ENCODE measurements at places on chromosomes 2 and 18.

- no peak for DNase-seq
Observed at GRCh38 chr18:13868501-13869271, 44.7 kb downstream of the MC5R start.

DNA sequence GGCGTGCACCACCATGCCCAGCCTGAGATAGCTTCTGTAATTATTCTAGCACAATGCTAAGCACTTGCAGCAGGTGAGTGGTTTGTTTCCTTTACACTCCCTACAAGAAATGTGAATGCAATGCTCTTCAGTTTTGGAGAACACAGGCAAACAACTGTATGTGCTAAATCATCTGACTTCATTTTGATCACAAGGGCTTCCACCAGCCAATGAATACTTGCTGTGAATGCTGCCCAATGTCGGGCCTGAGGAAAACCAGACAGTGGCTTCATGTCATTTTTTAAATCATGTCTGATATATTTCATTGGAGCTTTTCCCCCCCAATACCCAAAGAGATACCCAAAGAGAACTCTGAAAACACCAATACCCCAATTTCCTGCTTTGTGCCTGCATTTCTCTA is 155.6 kb upstream of the XPO1 start:
- no peak for DNase-seq

- DNase-seq, result no peak
Observed at GRCh38 chr18:54948350-54948837, 10.9 kb downstream of the CCDC68 start.

DNA sequence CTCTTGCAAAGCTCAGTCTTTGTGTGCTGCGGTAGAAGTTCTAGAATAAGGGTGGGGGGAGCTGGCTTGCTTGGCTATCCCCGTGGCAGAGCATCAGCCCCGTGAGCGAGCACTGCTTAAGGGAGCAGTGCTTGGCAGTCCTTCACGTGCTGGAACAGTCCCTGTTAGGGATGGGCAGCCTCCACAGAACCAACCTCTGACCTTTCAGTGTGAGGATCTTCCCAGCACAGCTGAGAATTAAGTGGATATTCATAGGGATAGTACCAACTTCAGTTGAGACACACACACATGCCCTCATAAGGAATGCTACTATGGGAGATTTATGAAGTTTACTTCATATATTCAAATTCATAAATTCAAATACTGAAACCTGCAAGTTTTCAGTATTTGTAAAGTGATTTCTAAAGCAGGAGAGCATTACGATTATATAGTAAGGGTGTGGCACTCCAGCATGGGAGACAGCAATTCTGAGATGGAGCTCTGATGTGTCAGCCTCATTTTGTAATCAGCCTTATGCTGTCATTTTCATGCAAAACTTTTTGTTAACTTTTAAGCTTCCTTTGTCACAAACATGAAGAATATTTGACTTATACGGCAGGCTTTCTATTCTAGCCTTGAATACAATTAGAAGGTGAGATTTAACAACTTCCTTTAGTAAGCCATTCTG is 39.5 kb downstream of the ATP9B start:
- DNase-seq, result no peak

- no peak for DNase-seq
Observed at GRCh38 chr2:181886192-181886591, 5.3 kb upstream of the ITPRID2 start.

DNA sequence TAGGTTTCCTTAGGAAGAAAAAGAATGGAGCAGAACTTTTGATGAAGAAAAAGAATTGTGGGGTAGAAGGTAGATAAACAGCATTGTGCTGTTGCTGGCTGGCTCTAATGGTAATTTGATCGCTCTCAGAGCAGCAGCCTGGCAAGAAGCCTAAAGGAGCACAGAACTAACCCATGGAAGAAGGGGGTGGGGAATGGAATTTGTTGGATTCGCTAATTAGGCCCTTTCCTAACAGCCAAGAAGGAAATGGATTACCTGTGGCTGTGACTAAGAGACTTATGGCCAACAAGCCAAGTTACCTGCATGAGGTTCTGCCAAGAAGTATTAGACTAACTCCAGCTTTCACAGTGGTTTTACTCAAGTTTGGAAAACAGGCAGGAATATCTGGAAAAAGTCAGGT is 210.6 kb downstream of the IKZF2 start:
- DNase-seq, result no peak

DNA sequence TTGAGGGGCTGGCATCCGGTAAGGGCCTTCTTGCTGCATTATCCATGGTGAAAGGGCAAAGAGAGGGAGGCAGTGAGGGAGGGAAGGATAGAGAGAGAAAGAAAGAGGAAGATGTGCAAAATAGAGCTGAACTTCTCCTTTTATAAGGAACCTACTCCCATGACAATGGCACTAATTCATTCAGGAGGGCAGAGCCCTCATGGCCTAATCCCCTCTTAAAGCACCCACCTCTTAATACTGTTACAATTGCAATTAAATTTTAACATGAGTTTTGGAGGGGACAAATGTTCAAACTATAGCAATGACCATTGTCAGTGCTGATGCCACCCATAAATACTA is 60.2 kb downstream of the CXCR4 start:
- DNase-seq, result no peak

- DNase-seq, result no peak
Observed at GRCh38 chr2:195663007-195663406, 6.0 kb downstream of the SLC39A10 start.

DNA sequence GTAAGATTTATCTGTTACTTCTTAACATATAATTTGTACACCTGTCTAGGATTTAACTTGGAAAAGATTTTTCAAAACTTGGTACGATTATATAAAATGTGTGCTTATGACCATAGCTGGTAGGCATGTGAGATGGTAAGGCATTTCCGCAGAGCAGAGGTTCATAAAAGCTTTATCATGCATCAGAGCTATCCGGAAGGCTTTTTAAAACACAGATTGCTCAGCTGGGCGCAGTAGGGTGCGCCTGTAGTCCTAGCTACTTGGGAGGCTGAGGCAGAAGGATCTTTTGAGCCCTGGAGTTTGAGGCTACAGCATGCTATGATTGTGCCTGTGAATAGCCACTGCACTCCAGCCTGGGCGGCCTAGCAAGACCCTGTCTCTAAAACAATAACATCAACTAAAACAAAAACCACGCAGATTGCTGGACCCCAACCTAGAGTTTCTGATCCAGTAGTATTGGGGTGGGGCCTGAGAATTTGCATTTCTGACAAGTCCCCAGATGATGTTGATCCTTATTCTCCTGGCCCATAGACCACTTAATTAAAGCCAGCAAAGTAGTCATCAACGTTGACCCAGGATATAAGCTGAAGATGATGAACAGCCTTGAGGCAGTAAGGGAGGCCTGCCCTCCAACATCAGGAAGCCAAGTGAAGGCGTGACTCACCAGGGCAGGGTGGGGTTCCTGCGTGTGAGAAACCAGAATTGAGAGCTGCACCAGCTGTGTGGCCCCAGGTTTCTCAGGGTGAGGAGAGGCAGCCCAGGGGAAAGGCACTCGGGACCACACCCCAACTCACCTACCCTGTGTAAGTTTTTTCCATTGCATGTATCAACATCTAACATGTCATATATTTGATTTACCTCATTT is 21.6 kb upstream of the SLC20A1 start:
- DNase-seq, result peak; percentile 80

DNA sequence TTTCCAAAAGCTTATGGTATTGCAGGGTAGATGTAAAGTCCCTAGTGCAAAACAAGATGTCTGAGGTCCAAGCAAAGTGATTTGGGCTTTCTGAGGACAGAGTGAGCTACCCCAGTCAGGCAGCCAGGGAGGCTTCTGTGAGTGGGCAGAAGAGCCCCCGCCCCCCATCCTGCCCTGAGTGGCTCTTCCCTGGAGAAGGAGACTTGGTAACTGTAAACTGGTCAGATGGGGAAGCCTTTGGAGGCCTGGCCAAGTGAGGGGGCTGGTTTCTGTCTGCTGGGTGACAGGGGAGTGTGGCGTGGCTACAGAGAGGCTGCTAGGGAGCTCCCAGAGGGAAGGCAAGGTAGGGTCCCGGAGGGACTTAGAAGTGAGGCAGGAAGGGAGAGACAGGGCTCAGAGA is 181.3 kb upstream of the HAAO start:
- no peak for DNase-seq

GRCh38 chr2:287471-287885 is 413 bp downstream of the ALKAL2 start:
- no peak for DNase-seq

- no peak for DNase-seq
Observed at GRCh38 chr2:30193104-30193681, 38.1 kb upstream of the LBH start.

GRCh38 chr2:56522605-56523089 is 338.9 kb downstream of the CCDC85A start:
- DNase-seq, result no peak

DNA sequence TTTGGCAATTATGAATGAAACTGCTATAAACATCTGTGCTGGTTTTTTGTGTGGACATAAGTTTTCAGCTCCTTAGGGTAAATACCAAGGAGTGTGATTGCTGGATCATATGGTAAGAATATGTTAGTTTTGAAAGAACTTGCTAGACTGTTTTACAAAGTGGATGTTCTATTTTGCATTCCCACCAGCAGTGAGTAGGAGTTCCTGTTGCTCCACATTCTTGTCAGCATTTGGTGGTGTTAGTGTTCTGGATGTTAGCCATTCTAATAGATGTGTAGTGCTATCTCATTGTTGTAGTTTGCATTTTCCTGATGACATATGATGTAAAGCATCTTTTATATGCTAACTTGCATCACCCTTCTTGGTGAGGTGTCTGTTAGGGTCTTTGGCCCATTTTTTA is 304.6 kb downstream of the NUP35 start:
- no peak for DNase-seq

- DNase-seq, result no peak
Observed at GRCh38 chr2:223054193-223054781, 2.3 kb downstream of the KCNE4 start.

- no peak for DNase-seq
Observed at GRCh38 chr2:154692927-154693326, 5.6 kb upstream of the KCNJ3 start.

DNA sequence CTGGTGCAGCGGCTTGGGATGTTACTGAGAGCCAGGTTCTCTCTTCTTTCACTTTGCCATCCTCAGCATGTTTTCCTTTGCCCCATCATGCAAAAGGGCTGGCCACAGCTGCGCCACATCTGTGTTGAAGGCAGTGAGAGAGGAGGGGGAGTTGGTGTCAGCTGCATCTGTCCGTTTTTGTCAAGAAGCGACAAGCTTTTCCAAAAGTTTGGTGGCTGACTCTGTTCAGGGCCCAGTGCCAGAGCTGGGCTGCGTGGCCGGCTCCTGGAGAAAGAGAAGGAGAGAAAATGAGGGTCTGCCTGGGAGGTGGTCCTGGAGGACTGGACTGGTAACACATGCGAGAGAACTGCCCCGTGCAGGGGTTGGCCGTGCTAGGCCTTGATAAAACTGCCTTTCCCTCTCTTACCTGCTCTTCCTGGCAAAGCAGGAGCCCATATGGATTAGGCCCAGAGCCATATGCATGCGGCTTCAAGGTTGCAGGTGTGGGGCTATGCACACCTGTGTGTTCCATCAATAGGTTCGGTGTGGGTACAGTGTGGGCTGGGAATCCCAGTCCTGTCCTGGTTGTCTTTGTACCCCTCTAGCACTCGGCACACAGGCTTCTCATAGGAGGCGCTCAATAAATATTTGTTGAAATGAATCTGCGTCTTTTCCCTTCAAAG is 9.0 kb downstream of the RNF144A start:
- no peak for DNase-seq

DNA sequence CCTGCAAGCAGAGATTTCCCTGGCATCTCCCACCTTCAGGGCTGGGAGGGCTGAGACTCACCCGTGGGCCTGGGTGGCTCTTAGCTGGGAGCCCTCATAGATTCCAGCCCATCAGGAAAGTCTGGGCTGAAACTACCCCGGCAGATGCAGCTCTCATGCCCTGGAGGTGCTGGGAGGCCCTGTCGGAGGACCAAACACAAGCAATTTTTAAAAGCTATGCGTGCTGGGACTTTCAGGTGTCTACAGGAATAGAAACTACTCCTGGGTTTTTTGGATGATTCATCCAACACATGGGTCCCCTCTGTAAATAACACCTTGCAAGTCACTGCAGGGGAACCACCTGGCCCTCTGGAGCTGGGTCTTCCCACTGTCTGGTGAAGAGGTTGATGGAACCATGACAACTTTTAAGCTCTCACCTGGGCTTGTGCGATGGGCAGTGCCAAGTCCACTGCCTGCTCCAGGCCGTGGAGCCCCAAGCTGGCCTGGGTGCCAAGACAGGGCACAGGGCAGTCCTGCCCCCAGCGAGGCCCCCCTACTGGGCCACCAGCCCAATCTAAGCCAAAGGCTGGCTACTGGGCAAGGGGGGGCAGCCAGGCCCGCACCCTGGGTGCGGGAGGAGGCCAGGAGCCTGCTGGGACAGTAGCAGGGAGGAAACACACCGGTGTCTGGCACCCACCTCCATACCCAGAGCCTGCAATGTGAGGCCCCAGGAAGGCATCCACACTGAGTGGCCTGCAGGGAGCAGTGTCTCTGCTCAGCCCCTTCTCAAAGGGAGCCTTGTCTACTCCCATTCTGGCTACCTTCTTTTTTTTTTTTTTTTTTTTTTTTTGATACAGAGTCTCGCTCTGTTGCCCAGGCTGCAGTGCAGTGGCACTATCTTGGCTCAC is 1.1 kb upstream of the GPR55 start:
- no peak for DNase-seq

GRCh38 chr2:38549851-38550250 is 52.9 kb downstream of the HNRNPLL start:
- DNase-seq, result no peak

DNA sequence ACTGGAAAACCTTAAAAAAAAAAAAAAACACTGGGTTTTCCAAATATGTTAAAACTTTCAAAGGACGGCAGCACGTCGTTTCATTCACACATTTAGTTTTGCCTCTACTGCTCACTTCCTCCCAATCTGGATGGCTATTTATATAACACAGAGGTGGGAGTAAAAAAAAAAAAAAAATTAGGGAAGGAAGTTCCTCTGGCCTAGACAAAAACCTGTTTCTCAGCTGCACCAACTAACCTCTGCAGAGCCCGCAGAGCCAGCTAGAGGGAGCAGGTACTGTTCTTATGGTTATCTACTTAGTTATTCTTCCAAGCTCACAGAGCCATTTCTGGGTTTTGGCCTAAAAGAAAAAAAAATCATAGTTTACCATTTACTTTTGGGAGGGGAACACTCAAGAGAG is 28.1 kb downstream of the SLC1A4 start:
- DNase-seq, result no peak

GRCh38 chr2:16409849-16410248 is 255.8 kb downstream of the CYRIA start:
- no peak for DNase-seq

DNA sequence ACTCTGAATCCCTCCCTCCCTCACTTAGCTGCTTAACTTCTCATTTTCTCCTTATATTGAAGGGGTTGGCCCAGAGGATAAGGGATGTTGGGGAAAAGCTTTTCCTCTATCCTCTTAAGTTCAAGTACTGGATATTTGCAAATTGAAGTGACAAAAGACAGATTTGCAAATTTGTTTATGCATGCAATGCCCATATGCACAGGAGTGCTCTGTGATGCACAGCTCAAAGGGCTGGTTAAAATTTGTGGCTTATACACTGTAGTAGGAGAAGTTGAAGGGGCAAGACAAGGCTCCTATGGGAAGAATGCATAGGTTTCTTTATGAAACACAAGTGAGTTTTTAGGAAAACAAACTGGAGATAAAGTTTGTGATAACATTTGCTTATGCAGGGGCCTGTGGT is 8.4 kb upstream of the MSH6 start:
- no peak for DNase-seq

GRCh38 chr2:76323381-76323780 is 612.7 kb upstream of the GCFC2 start:
- DNase-seq, result no peak

GRCh38 chr2:159379181-159379580 is 92.7 kb upstream of the WDSUB1 start:
- DNase-seq, result no peak
